ENCODE measurements at places on chromosomes 1 and 21.

GRCh38 chr1:69702085-69702484, 134.4 kb downstream of the LRRC7 start:
- no peak for DNase-seq

DNA sequence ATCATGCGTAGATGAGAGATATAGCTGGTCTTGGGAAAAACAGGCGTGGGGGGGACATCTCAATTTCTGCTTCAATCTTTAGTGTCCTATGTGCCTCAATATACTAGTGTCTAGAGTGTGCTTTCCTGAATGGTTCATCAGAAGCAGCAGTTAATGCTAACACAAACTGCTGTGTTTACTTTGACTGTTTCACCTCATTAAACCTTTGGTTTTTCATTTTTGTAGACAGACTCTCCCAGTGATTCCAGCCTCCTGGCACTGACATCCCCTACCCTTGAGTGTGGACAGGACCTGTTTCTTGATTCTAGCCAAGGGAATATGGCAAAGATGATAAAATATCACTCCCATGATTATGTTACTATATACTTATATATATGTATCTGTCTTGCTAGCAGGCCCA, 37.6 kb downstream of the ZYG11A start:
- DNase-seq = no peak

DNA sequence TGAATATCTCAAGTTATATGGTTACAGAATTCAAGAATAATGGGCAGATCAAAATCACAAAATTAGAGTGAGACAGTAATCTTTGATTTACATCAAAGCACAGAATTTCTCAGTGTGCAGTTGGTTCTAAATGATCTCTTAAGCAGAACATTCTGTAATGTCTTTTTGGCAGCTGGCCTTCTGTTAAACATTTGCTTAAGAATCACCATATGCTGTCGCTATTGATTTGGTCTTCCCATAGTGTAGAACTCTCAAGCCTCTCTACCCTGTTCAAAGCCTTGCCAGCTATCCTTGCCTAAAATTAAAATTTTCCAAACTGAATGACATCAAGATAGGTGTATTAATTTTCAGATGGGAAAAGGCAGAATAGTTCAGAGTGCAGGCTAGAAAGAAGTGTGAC, 38.9 kb upstream of the ERO1B start:
- no peak for DNase-seq

DNA sequence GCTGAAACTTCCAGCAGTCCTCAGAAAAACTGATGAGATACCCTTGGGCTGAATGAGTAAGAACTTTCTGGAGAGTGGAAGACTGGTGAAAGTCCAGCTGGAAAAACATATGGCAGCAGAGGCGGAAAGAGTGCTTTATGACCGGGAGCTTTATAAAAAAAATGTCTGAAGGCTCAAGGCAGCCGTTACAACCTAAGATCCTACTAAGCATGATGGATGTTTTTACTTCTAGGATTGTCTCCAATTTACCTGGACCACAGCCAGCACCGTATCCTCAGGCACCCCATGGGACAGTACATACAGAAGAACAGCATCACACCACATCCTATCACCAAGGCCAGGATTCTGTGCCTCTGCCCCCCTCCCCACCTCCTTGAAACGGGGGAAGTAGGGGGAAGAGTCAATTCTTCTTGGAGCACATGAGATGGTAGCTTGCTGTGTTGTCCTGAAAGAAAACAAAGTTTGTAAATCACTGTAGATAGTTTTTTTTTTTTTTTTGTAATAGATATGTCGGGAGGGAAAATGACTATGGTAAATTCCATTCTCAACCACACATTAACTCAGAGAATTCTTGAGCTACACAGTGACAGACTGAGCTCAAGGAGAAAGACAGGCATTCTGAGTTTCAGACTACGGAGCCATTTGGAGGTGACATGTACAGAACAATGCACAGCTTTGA, 11.8 kb upstream of the IRF2BP2 start:
- DNase-seq = no peak

DNA sequence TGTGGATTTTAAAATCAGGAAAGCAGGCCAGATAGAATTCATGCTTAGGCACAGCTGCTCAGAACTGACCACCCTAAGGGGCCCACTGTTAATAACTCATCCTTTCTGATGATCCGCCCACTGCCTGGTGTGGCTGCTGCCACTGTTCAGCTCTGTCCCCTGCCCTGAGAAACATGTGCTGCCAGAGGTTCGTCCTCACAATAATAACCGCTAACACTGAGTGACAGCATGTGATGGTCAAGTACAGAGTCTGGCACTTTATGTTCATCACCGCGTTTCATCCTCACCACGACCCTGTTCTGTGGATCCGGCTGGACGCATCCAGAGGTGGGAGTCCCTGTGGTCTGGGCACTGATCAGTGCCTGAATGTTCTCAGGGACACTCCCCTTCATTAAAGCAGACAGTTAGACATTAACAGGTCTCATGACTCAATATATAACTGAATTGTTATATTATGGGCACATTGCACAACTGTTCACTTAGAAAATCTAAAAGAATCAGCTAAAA, 108.6 kb downstream of the SIM2 start:
- DNase-seq = no peak

Data from NCI-H1092 (cell line).